Testis (tissue), 5 donors: ENCODE measurements at places on chromosomes 6 and 20. TPM values are rescaled to one million over a fixed set of nuclear protein-coding genes. Genes with fewer than 3 reads are reported as not detected.
A peak's percentile ranks its signal among the peaks of the same experiment; 100 is the strongest.

ECT2L gene
- polyA plus RNA-seq, result 1.6 TPM

DNA sequence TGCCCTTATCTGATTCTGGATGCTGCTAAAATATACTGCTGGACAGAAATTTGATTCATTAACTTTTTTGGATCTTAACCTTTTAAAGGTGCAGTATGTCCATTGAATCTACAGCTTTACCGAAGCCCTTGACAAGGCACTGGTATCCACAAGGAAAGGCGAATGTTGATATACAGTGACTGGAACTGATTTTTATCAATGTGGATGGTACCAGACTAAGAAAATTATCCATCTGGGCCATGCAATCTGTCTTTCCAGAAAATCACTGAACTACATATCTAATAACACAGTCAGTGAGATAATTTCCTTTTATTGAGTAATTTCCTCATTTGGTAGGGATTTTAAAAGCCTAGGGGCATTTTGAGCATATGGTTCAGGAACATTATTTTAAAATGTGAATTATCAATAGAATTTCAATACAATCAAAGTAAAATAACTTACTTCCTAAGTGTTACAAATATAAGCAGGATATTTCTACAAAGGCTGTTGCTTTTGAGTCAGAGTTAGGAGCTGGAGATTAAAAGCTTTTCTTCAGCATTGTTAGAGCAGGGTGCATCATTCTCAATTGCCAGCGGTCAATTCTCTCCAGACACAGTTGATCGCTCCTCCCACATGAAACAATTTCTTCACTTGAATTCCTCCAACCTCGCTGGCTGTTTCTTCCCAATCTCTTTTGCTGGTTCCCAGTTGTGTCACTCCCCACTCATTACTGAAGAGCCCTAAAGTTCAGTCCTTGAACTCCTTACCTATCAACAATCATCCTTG is 585.3 kb upstream of the FLRT3 start:
- no peaks in the 10 kb centered on the region for H3K4me1 ChIP-seq
- DNase-seq, result no peak
- H3K27ac ChIP-seq, result no peak overlapping the region

DNA sequence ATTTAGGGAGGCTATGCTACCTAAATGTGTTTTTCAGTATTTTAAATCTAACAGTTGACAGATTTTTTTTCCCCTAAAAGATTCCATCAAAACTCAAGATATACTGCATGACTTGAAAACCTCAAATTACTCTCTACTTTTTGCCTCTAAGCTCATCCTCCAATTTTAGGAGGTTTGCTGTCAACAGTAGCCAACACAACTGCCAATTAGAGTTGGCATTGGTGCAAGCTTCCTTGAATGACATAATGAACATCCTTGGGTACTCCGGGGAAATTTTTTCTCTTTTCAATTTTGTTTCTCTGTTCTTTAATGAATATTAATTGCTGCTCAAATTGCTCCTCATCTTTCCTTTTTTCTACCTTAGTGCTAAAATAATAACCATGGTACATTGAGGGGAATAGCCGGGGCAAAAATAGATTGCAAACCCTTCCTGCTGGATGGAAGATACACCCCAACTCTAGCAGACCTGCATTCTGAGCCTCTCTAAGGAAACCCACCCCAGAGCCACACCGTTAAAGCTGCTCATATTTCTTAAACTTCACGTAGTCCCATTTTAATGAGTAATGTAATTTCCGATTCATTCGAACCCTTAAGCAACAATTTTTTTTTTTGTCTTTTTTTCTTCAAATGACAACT is 34.3 kb downstream of the SLC22A23 start:
- no peaks in the 10 kb centered on the region for H3K4me1 ChIP-seq
- DNase-seq, result no peak
- H3K36me3 ChIP-seq, result no peaks in the 10 kb centered on the region
- H3K4me3 ChIP-seq, result no peak overlapping the region
- no peak overlapping the region for H3K27ac ChIP-seq
- no peaks in the 10 kb centered on the region for H3K27me3 ChIP-seq

- no peak overlapping the region for H3K27ac ChIP-seq
- no peak overlapping the region for H3K4me3 ChIP-seq
- no peaks in the 10 kb centered on the region for H3K27me3 ChIP-seq
- DNase-seq, result no peak
- no peaks in the 10 kb centered on the region for H3K4me1 ChIP-seq
Measured at GRCh38 chr20:58818586-58819285, 32.0 kb downstream of the GNAS-AS1 start.

HLA-A gene
- 586 TPM for polyA plus RNA-seq

DNA sequence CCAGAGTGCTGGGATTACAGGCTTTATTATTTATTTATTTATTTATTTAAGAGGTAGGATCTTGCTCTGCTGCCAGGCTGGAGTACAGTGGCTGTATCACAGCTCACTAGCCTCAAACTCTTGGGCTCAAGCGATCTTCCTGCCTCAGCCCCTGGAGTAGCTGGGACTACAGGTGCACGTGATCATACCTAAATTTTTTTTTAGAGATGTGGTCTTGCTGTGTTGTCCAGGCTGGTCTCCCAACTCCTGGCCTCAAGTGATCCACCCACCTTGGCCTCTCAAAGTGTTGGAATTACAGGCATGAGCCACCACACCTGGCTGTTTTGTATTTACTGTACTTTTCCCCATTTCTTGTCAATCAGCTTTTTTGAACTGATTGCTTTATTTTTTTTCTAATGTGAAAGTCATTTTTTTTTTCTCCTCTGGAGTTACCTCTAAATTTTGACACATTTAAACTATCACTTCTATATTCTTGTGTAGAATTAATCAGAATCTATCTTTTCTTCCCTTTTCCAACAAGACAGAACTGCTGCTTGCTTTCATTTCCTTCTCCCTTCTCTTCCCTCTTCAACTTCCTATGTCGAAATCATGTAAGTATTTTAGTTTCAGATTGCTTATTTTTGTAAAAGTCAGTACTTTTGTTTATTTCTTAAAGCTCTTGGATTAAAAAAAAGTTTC is 12.0 kb downstream of the PANK2 start:
- no peaks in the 10 kb centered on the region for H3K36me3 ChIP-seq
- no peak for DNase-seq
- H3K27ac ChIP-seq, result peak overlapping the region; percentile 51
- peaks cover 67% of the 10 kb centered on the region for H3K4me1 ChIP-seq
- H3K27me3 ChIP-seq, result no peaks in the 10 kb centered on the region
